Fibroblast of upper back skin (primary cell): ENCODE measurements at places on chromosomes 11 and 22.
A peak's percentile ranks its signal among the peaks of the same experiment; 100 is the strongest.

- DNase-seq: no peak
These were observed 200.0 kb downstream of the LARGE1 start for GRCh38 chr22:33720166-33720878.

- DNase-seq: no peak
These were observed 315.6 kb upstream of the B3GAT1 start for GRCh38 chr11:134727636-134728035.

DNA sequence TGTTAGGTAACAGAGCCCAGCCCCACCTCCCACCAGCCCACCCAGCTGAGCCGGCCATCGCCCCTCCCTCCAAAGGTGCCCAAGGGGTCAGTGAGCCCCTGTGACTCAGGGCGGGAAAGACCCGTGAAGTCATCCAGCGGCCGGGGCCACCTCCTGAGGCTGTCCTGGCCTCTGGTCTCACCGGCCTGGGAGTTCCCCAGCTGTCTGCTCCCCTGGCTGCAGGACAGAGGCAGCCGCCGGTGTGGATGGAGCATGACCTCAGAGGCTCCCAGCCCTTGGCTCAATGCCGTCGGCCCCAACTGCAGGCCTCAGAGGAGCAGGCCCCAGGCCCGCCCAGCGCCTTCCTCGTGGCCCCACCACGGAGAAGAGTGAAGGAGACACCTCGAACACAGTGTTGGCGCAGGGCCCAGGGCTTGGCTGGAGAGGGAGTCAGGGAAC lies 28.7 kb downstream of the RPL3 start:
- peak; percentile 55 for DNase-seq

GRCh38 chr22:17607891-17608521 lies 20.5 kb downstream of the ATP6V1E1 start:
- DNase-seq: no peak

DNA sequence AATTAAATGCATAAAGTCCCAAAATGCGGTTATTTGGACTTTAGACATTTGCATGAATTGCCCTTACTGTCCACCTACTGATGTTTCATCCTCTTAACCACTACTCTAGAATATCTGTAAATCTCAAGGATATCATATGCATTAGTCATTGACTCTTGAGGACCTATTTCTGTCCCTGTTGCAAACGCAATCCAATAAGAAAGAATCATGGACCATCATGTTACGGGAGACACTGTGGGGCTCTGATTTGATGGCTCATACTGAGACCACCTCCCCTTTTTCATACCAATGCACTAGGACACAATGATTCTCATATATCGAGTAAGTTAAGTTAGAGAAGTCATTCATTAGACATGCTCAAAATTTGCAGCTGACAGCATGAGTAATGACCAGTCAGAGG lies 14.4 kb downstream of the POU2AF2 start:
- peak; percentile 56 for DNase-seq

- no peak for DNase-seq
These were observed 71.1 kb downstream of the NCAPD3 start for GRCh38 chr11:134152696-134153095.

DNA sequence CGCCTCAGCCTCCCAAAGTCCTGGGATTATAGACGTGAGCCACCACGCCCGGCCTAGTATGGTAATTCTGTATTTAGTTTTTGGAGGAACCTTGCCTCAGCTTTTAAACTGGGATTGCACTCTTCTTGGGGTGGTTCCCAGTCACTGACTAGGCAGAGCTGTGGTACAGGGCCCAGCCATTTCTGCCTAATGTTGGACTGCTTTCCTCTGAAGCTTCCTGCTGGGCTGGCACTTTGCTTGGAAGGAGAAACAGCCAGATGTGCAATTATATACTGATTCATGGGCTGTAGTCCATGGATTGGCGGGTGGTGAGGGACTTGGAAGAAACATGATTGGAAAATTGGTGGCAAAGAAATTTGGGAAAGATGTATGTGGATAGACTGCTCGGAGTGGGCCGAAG lies 17.6 kb upstream of the MCHR1 start:
- DNase-seq: no peak

- DNase-seq: no peak
These were observed 53.5 kb upstream of the MYEOV start for GRCh38 chr11:69240332-69241074.

- DNase-seq: no peak
These were observed 26.0 kb downstream of the FDX1 start for GRCh38 chr11:110455718-110456117.

DNA sequence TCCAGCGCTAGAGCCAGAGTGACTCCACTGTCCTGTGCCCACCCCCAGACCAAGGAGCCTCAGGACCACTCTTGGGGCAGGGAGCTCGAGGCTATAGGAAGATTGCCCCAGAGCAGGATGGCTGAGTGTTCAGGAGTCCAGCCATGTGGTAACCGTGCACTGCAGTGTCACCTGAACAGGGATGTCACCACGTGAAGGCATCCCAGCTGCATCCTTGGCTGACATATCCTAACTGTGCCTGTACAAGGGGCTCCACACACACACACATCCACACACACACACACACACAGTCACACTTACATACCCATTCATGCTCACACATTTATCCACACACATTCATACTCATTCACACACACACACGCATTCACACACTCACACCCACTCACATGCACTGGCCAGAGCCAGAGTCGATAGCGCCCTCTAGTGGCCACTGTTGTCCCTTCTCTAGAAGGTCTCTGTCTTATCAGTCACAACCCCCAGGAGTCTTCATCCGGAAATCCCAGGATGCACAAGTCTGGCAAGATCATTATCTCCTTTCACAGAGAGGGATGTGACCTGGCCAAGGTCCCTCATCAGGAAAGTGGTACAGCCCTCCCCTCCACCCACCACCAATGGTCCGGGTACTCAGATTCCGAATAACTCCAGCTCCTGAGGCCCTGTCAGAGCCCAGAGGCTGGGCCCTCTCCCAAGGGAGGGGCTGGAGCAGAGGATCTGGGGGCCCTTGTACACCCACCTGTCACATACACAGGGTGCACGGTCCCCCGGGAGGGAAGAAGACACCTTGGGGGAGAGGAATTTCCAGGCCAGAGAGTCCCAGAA lies 55.1 kb downstream of the IGLL5 start:
- DNase-seq: peak; percentile 61

DNA sequence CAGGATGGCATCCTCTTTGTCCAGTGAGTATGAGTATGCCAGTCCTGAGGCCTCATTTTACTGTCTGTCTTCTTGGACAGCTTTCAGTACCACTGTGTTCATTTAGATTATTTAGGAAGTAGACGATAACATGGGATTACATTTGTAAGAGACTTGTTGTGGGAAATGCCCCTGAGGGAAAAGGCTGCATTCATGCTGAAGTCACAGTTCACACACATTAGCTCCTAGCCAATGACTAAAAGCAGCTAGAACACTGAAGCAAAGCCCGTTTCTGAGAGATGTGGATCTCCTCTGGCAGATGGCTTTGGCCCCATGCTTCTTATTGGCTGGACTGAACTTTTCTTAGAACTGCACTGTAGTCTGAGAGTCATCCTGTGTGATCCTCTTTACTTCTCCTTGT lies 242.4 kb downstream of the FAM76B start:
- DNase-seq: no peak

DNA sequence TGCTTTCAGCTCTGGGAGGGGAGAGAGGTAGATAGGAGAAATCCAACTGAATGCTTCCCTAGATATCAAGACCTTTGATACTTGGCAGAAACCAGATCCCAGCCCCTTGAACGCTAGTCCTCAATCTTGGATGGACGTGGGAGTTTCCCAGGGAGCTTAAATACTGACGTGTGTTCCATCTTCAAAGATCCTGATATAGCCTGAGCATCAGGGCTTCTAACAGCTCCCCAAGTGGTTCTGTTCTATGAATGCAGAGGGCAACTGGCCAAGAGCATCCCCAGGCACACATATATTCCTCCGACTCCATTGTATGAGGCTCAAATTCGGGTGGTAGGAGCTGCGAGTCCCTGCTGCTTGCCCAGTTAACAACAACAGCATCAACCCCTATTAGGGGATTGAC lies 8.7 kb upstream of the ACCS start:
- DNase-seq: no peak

GRCh38 chr11:124090996-124091395 lies 24.3 kb upstream of the VWA5A start:
- no peak for DNase-seq

DNA sequence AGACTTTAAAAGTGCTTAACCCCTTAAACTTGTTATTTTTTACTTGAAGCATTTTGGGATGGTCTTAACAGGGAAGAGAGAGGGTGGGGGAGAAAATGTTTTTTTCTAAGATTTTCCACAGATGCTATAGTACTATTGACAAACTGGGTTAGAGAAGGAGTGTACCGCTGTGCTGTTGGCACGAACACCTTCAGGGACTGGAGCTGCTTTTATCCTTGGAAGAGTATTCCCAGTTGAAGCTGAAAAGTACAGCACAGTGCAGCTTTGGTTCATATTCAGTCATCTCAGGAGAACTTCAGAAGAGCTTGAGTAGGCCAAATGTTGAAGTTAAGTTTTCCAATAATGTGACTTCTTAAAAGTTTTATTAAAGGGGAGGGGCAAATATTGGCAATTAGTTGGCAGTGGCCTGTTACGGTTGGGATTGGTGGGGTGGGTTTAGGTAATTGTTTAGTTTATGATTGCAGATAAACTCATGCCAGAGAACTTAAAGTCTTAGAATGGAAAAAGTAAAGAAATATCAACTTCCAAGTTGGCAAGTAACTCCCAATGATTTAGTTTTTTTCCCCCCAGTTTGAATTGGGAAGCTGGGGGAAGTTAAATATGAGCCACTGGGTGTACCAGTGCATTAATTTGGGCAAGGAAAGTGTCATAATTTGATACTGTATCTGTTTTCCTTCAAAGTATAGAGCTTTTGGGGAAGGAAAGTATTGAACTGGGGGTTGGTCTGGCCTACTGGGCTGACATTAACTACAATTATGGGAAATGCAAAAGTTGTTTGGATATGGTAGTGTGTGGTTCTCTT lies 2.8 kb downstream of the MALAT1 start:
- DNase-seq: peak; percentile 51

DNA sequence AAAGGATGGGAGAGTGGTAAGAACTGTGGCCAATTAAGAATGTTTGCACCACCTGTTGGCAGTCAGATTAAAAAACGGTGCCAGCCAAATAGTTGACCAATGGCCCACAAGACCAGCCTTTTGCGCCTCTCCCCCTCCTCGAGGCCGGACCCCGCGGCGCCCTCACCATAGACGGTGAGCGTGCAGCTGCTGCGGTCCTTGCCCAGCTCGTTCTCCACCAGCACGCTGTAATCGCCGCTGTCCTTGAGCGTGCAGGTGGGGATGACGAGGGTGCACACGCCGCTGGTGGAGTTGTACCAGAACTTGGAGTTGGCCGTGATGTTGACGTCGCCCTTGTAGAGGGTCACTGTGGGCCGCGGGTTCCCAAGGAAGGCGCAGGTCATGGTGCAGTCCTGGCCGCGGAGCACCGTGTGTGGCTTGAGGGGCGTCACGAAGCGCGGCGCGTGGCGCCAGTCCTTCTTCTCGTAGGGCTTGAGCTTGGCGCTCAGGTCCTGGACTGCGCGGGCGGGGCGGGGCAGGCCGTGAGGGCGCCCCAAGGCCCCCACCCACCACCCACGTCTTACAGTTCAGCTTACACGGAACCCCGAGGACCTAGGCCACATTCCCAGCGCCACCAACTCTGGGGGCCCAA lies 7.2 kb downstream of the TMEM86A start:
- DNase-seq: no peak

DNA sequence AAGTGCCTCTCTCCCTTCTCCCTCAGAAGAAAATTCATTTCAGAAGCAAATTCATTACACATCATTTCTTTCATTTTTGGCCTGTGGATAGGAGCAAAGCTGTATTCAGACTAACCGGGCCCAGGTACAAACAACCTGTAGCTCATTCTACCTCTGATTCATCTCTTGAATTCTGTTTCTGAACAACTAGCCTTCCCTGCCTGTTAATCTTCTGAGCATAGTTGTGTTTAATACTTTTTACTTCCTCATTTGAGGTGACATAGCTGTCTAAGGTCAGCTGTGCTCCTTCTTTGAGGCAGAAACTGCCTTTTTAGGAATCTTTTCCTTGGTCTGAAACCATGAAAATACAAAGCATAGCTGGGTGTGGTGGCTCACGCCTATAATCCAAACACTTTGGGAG lies 12.6 kb upstream of the IL18BP start:
- no peak for DNase-seq

DNA sequence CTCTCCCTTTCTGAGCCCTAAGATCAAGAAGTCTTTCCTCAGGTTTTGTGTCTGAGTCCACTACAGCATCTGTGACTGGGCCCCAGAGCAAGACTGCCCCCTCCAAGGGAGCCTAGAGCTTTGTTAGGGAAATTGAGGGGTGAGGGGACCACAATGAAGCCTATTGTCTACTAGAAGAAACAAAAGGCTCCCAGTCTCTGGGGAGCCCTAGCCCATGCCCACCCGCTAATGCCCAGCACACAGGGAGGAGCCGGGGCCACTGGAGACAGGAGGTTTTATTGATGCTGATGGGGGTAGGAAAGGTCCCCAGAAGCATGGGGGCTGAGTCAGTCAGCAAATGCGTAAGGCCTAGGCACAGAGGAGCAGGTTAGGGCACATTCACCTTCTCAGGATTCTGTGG lies 14.0 kb downstream of the RHOG start:
- DNase-seq: no peak

GRCh38 chr11:62689421-62690183 lies at the start of gene LRRN4CL:
LRRN4CL (minus strand) TSS chr11:62689530; CDS start chr11:62688508, 1,022 bp downstream.
- DNase-seq: peak; percentile 98

- peak; percentile 60 for DNase-seq
These were observed 15.8 kb upstream of the SIK2 start for GRCh38 chr11:111586388-111586831.

- no peak for DNase-seq
These were observed 22.9 kb downstream of the POLD3 start for GRCh38 chr11:74615311-74615710.

GRCh38 chr11:92739041-92739440 lies 230.4 kb upstream of the MTNR1B start:
- DNase-seq: peak; percentile 91
